ENCODE measurements at places on chromosomes 4 and X. TPM values are rescaled to one million over a fixed set of nuclear protein-coding genes. Genes with fewer than 3 reads are reported as not detected.

- no peak for DNase-seq
Measured at GRCh38 chrX:74246524-74246923, 57.5 kb upstream of the ZCCHC13 start.

DNA sequence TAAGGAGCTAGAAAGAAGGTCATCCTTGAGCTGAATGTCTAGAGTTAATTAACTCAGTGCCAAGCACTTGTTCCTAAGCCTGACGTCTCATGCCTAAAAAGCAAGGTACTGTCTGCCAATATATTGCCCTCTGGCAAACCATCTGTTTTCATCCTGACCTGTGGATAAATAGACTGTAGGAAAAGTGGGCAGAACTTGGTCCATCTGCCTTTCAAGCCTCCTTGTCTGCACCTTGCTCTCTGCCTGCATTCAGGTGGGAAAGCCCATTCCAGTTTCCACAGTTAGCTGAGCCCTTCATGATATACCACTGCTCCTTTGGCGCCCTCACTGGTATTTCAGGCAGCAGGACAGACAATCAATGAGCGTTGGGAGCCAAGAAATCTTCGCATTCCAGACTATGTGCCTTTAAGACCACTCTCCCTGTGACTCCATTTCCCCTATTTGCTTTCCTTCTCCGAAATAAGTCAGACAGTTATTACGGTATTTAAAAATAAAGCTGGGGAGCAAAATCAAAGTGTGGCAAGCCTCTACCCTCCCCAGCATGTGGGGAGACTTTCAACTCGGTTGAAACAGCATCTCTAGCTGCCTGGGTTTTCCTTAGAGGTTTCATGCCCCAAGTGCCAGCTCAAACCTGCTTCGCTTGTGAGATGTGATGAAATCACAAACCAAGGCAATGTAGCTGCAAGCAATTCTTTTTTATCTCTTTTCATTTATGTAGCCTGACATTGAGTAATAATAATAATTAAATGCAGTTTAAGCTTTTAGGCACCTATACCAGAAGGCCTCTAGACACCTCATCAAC, 2.5 kb upstream of the CCDC149 start:
- no peak for DNase-seq

DNA sequence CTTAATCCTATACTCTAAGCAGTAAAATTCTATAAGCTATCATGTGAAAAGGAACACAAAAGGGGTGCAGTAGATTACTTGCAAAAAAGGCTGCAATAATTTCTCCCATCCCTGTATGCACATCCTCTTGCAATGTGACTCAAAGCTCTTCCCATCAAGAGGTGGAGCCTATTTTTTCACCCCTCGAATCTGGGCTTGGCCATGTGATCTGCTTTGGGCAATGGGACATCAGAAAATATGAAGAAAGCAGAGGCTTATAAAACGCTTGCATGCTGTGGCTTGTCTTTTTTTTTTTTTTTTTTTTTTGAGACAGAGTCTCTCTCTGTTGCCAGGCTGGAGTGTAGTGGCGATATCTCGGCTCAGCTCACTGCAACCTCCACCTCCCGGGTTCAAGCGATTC, 33.0 kb downstream of the GEMIN8 start:
- no peak for DNase-seq

The DUSP9 gene
- 0.40 TPM for polyA plus RNA-seq

DNA sequence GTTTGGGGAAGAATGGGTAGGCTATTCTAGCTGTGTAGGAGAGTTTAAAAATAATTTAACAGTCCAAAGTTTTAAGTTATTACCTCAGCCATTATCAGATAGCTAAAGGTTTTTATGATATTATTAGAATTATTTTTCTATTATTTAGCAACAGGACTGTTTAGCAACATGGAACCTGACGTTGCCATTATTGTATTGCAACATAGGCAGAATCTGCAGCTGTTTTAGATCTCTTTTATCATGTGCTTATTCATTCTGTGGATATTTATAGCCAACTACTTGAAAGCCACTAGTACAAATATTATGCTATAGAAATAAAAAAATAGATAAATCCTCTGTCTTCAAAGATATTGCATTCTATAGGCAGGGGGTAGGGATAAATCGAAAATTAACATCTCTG, 382.0 kb upstream of the TRAM1L1 start:
- no peak for DNase-seq

The NWD2 gene
- 0.08 TPM for polyA plus RNA-seq

GRCh38 chr4:162502109-162502508, 338.3 kb upstream of the FSTL5 start:
- DNase-seq = no peak

DNA sequence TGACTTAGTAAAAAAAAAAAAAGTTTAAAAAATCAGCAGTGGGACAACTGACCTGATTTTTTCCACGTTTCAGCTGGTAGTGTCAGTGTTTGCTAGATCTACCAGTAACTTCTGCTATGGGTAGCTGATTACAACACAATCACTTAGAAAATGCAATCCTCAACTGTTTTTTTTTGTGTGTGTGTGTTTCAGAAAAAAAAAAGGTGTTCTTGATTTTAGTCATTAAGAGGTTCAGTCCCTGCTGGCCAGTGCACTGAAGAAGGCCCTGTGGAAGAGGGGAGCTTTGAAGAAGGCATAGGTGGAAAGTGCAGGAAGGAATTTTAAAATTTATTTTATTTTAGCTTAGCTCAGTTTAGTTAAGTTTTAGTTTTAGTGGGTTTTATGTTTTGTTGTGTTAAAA, 46.9 kb downstream of the SH2D1A start:
- no peak for DNase-seq

GRCh38 chr4:140673729-140674128, 82.5 kb downstream of the TBC1D9 start:
- peak; percentile 71 for DNase-seq

DNA sequence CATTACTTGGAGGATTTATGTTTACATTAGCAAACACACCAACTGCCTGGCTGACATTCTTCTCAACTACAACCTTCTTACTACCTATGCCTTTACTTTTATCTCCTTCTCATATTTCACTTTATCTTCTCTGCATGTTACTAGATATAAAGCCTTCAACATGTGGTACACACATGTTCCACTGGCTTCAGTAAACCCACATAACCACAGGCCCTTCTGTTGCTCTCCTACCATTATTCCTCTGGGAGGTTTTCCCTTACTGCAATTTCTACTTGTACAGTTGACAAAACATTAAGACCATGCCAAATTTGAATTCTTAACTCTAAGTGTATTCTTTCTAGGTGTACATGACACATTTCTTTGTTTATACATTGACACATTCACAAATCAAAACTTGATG, 133.1 kb downstream of the ARAP2 start:
- no peak for DNase-seq

DNA sequence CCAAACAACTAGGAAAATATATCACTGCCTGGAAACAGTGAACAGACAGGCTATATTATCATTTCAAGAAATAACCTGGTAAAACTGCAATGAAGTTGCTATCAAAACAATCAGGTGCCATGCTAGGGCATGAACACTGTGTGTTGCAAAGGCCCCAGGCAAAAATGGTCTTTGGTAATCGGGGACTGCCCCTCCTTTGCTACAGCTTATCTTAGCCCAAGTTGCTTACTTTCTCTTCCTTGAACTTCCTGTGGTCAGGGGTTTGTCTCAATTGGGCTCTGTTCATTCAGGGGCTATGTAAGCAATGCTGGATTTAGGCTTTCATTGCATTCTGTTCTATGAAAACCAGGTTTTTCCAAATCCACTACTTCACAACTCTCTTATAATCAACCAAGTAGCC, 30.4 kb downstream of the SCML1 start:
- no peak for DNase-seq

DNA sequence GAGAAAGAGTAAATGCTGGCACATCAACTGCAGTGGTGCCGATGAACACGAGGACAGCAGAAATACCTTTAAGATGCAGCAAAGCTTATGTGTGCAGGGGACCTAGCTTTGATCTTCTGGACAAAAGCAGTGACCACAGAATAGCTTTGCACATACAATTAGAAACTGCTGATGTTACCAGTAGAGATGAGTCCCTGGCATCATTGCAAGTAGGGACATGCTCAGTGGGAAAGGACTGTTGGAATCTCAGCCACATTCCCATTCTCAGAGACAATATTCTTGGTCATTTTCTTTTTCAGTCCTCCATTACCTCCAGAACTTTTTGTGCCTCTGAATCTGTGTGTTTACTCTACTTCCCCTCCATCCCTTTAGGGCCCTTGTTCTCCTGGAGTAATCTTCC, 16.9 kb upstream of the PDLIM3 start:
- no peak for DNase-seq

The GYPB gene
- polyA plus RNA-seq = 5.3 TPM

The GYG2 gene
- 3.3 TPM for polyA plus RNA-seq

DNA sequence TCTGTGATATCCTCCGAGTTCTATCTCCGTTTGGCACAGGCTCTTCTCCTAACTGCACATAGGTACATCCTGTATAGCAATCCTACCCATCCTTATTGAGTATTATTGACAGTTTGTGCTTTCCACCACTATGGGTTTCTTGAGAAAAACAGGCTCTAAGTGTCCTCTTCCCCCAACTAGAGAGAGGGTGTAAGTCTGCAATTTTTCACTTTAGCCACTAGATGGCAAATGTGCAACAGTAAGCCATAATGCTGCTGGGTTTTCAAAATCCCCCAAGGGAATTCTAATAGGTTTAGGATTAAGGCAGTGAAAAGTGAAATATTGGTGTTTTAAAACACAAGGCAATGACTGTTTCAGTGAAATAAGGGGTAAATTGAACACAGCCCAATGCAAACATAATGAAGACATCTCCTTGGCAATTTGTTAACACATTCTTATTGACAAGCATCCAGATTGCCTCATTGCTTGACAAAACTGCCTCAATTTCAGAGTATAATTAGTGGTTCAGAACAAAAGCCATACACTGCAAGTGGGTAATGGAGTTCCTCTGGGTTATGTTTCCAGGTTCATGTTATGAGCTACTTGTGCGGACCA, 239.0 kb upstream of the HTR2C start:
- DNase-seq = peak; percentile 17

DNA sequence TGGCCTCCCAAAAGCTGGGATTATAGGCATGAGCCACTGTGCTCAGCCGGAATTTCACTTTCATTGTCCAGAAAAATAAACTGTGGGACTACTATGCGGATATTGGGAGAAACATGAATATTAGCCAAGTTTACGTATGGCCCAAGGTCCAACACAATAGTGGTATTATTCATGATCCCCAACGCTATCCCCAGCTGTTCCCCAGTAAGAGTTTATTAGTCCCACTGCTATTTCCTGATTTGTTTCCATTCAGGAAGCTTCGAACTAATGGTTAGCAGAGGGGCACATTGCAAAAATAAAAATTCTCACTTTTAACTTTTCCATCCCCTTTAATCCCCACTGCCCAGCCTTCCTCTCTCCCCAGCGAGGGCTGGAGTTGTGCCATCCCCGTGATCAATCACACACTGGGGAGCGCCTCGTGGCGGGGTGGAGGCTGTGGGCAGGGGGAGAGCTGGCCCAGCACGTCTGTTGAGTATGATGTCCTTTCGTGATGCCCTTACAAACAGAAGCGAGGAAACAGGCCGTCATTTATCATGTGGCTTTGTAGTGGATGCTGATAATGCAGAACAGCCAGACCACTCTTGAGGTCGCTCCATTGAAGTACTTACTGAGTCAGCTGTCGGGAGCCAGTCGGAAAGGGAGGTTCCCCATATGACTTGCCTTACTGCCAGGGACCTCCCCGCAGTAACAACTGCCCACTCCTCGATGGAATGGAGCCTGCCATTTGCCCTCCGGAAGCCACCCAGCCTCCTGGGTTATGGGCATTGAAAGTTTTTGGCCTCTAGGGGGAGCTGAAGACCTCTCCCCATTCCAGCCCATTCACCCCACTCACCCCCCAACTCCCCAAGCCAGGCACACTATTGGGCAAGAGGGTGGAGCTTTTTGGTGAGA, 117.0 kb downstream of the KDR start:
- peak; percentile 20 for DNase-seq

The TRAM1L1 gene
- polyA plus RNA-seq = 5.1 TPM

The RS1 gene
- not detected for polyA plus RNA-seq

GRCh38 chr4:81796790-81797528, 325.3 kb upstream of the RASGEF1B start:
- no peak for DNase-seq

- no peak for DNase-seq
Measured at GRCh38 chr4:52572936-52573485, 86.1 kb downstream of the USP46 start.

GRCh38 chr4:55321707-55322264, 24.3 kb upstream of the SRD5A3 start:
- peak; percentile 88 for DNase-seq

- DNase-seq = no peak
Measured at GRCh38 chrX:39201305-39201990, 400.2 kb downstream of the MID1IP1 start.

DNA sequence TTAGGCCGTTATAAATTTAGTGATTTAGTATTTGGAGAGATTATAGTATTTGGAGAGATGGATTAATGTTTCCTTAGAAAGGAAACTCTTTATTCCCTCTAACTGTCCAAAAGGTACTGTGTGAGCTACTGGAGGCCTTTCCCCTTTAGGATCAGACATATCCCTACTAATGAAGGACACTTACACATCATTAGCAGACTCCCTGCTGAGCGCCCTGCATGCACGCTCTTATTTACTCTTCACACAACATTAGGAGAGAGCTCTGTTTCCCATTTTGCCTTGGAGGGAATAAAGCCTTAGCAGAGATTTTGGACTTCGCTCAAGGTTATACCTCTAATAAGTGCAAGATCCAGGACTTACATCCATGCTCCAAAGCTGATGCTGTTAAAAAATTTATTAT, 17.8 kb upstream of the STOX2 start:
- no peak for DNase-seq

The PLAC1 gene
- polyA plus RNA-seq = 1.9 TPM

DNA sequence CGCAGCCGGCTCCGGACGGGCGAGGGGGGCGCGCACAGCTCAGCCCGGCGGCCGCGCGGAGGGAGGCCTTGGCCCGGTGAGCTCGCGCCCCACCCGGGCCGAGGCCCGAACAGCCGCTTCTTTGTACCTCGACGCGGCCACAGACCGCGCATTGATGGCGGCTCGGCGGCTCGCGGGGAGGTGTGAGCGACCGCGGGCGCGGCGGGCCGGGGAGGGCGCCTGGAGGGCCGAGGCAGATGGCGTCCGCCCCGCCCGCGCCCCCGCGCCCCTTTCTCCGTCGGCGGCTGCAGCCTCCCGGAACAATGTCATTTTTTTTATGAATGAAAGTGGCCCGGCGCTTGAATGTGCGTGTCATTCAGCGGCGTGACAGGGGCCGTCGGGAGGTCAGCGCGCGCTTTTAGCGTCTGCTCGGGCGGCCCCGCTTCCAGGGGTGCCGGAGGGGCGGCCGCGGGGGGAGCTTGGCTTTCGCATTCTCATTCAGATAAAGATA, 1.8 kb downstream of the FGFR3 start:
- no peak for DNase-seq

The ANAPC10 gene
- 14.8 TPM for polyA plus RNA-seq

The CLDN34 gene
- polyA plus RNA-seq = not detected
